ENCODE measurements at places on chromosomes 6 and 20.

GRCh38 chr6:14348389-14348788 lies 230.8 kb downstream of the CD83 start:
- no peak for DNase-seq

GRCh38 chr6:7243179-7243981 lies 69.6 kb downstream of the SSR1 start:
- peak; percentile 80 for DNase-seq

- no peak for DNase-seq
These were observed 4.9 kb downstream of the SPINT4 start for GRCh38 chr20:45727044-45727443.

DNA sequence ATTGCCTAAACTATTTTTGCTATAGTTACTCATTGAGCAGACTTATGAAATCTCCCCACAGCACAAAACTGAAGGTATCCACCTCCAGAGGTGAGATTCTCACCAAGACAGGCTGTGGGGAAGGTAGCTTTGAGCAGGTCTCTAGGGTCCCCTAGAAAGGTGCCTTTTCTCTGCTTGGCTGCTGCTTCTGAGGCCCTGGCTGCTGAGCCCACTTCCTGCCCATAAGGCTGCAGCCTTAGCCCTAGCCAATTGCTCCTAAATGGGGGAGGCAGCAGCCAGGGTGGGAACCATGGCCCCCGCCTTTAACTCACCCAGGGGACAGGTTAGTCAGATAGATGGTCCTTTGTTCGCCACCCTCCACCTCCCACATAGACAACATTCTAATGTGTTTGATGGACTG lies 3.6 kb downstream of the NT5E start:
- DNase-seq: no peak

- no peak for DNase-seq
These were observed 85.3 kb downstream of the CD164 start for GRCh38 chr6:109296971-109297372.

GRCh38 chr20:53033176-53033575 lies 61.0 kb downstream of the TSHZ2 start:
- DNase-seq: no peak

DNA sequence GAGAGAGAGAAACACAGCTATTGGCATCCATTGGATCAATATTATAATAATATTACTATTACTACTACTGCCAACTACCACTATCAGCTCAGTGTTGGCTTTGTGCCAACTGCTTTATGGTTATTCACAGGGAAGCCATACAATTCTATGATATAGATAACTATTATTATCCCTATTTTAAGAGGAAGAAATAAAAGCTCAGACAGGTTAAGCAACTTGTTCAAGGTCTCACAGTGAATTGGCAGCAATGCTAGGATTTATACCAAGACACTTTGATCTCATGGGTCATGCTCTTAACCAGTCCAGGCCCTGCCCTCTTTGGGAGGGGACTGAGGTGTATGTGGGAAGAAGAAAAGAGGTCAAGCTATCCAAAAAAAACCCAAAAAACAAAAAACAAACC lies 82.0 kb upstream of the TRAF3IP2 start:
- no peak for DNase-seq

DNA sequence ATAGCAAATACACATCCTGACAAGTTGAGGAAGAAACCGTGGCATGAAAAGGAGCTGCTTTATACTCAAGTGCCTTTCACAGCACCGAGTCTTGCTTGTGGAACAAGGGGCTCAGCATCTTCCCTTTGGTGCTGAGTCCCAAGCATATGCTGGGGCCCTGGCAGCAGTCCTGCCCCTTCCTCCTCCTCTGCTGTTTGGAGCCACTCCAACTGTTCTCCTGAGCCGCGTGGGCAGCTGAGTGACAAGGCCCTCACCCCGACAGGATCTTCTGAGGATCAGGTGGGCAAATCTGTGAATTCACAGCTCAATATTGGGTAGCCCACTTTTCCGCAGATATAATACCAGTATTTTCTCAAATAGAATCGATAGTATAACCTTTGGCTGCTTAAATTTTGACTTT lies 24.7 kb downstream of the DACT2 start:
- DNase-seq: no peak

GRCh38 chr6:13538084-13538483 lies 36.3 kb upstream of the SIRT5 start:
- DNase-seq: peak; percentile 63

GRCh38 chr6:107813555-107814194 lies 10.4 kb downstream of the SCML4 start:
- DNase-seq: no peak

GRCh38 chr6:87723170-87724078 lies 21.4 kb upstream of the AKIRIN2 start:
- DNase-seq: peak; percentile 84

DNA sequence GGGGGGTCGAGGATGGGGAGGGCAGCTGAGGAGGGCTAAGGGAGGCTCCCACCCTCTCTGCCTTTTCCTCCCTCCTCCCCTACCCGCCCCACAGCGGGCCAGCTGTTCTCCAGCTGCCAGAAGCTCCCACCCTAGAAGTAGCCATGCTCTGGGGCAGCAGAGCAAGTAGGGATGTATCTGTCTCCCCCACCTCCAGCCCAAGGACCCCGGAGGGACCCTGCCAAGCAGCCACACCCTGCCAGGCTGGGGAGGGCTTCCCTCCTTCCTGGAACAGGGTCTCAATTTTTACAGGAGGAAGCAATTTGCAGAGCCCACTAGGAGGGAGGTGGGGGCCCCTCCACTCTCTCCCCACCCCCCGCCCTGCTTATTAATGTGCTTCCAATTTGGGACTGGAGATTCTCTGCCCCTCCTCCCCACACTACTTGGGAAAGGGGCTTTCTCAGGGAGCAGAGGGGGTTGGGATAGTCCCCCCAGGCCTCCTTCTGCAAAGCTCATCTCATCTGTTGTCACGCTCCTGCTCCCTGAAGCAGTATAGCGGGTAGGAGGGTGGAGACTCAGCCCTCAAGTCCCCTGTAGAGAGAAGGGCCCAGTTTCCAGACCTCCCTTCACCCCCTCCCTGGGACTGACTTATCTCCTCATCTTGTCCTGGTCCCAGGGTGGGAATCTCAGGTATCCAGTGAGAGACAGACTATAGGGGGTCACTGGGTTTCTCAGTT lies 4.5 kb downstream of the TEAD3 start:
- no peak for DNase-seq

DNA sequence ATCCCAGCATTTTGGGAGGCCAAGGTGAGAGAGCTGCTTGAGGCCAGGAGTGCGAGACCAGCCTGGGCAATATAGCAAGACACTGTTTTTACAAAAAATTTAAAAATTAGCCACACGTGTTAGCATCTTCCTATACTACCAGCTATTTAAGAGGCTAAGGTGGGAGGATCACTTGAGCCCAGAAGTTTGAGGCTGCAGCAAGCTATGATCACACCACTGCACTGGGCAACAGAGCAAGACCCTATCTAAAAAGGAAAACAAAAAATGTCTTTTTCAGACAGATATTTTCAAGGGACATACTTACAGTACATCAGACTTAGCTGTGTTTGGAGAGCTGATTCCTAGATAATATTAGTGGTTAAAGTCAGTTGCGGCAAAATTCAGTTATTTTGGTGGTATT lies 72.9 kb upstream of the XRN2 start:
- no peak for DNase-seq

GRCh38 chr6:52994031-52994838 lies 849 bp downstream of the GSTA4 start:
- DNase-seq: peak; percentile 57

GRCh38 chr20:9408422-9409300 lies 105.7 kb upstream of the LAMP5 start:
- peak; percentile 58 for DNase-seq

- no peak for DNase-seq
These were observed 25.7 kb downstream of the RIMS4 start for GRCh38 chr20:44784688-44785087.

DNA sequence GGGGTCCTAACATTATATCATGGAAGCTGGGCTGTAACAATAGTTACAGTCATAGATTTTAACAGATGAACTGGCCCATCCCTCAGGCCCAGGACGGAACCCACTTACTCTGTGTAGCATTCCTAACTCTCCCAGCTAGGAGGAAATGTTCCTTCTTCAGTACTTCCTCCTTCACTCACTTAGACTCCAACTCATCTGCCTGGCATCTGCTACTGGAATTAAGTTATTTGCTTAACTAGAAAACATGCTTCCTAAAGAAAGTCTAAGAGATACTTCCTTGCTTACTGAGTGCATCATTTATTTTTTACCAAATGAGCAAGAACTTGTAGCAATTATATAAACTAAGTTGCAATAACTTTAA lies 20.5 kb downstream of the GCLC start:
- DNase-seq: peak; percentile 70

- no peak for DNase-seq
These were observed 2.6 kb upstream of the DNPH1 start for GRCh38 chr6:43231735-43232450.

- peak; percentile 82 for DNase-seq
These were observed 336.6 kb downstream of the CDH4 start for GRCh38 chr20:61588411-61589385.

- no peak for DNase-seq
These were observed 425.3 kb downstream of the KIF16B start for GRCh38 chr20:16147916-16148315.

GRCh38 chr20:53141201-53142050 lies 169.3 kb downstream of the TSHZ2 start:
- DNase-seq: no peak

DNA sequence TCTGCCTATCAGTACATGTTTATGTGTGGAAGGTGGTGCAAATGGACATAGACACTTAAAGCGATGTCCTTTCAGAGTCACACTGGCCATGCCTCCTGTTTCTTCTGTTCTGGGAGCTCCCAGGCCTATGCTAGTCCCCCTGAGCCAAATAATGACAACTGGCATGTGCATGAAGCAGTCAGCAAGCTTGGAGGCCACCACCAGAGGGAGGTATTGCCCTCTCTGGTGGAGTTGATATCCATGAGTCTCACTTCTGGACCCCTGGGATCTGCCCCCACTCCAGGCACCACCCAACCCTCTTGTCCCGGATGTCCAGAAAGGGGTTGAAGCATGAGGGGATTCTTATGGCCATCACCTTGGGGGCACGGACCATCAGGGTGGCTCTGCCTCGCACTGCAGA lies 172.2 kb downstream of the AIG1 start:
- DNase-seq: peak; percentile 37

DNA sequence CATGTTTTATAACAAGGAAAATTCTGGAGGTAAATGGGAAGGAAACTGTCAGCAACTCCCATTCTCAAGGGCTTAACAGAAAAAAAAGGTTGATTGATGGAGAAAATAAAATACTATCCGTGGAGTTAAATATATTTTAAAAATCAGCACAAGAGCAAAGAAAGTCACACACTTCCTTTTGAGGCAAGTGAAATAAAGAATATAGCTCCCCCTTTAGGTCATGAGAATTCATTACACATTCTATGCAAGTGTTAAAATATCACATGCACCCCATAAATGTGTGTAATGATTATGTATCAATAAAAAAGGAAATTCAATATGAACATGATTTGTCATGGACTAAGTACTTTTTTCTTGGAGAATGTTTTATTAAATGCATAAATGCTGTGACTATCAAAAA lies 349.2 kb downstream of the TPBG start:
- no peak for DNase-seq

GRCh38 chr6:82987951-82988350 lies 77.7 kb downstream of the UBE3D start:
- no peak for DNase-seq

DNA sequence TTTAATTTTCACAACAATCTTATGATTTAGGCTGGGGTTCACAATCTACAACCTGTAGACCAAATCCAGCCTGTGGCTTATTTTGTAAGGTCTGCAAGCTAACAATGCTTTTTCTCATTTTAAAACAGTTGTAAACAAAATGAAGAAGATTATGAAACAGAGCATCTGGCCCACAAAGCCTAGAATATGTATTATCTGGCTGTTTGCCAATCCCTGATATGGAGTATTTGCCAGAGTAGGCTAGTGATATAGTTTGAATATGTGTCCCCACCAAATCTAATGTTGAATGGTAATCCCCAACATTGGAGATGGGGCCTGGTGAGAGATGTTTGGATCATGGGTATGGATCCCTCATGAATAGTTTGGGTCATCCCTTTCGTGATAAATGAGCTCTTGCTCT lies 201.8 kb downstream of the DHX35 start:
- DNase-seq: no peak

- DNase-seq: no peak
These were observed 30.0 kb upstream of the TPD52L1 start for GRCh38 chr6:125123468-125124048.

DNA sequence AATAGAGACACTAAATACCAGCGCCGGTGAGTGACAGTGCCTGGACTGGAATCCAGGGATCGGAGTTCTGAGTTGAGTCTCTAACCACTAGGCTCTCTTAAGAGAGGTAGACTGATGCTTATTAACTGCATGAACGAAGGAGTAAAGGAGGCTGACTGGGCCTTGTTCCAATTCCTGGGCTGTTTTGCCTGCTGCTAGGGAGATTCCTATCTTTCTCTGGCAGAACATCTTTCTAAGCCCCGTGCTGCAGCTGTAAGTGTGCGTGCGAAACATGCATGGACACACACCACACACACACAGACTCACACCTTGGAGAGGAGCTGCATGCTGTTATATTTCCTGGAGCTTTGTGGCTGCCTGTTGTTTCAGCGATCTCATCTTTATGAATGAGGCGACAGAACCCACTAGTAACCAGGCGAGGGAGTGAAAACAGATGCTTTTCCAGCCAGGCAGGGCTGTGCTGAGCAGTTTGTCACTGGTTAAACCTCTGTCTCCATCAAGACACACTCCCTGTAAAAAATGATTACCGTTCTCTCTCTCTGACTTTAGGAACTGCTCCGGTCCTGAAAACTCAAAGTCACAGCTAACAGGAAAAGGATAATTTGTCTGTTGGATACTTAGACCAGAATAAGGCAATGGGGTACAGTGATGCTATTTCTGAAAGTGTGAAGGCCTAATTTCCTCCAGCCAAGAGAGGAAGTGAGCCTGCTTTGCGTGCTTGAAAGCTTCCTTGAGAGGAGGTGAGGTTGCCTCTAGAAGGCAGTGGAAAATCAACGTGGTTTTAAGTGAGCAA lies 157.4 kb upstream of the ZNF217 start:
- peak; percentile 95 for DNase-seq

DNA sequence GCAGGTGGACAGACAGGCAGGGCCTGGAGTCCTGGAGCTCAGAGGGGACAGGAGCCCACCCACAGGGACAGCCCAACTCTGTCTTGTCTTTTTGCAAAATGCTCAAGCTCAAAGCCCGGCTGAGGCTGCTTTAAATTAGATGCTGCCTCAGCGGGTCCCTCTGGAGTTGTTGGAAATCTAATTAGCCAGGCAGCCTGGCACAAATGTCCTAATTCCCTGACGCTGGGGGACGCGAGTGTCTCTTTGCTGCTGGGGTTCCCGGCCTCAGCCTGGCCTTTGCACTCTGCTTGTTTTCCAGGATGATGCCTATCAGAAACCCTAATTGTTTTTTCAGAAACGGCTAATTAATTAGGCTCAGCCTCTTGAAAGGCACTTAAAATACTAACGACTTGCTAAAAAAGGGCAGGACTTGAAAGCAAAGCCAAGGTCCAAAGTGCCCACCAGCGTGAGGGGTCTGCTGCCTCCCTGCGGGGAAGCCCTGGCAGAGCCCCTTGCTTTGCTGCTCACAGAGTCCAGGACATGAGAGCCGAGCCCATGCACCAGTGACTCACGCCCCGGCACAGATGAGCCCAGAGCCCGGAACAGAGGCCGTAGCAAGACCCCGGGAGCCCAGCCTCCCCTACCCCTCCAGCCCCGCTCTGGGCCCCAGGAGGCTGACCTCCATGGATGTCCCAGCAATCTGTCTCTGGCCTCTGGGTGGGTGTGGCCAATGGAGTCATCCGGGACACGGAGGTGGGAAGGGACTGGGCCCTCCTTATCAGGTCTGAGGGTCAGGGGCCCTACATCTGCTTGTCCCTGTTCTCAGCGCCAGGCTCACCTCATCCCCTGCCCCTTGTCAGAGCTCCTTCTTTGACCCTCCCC lies 46.0 kb upstream of the BHLHE23 start:
- DNase-seq: no peak

All from mesenchymal stem cell (in vitro differentiated cells and primary cell).